Stromal cell of bone marrow (primary cell): ENCODE measurements at places on chromosomes 1 and 21.
A peak's percentile ranks its signal among the peaks of the same experiment; 100 is the strongest.

DNA sequence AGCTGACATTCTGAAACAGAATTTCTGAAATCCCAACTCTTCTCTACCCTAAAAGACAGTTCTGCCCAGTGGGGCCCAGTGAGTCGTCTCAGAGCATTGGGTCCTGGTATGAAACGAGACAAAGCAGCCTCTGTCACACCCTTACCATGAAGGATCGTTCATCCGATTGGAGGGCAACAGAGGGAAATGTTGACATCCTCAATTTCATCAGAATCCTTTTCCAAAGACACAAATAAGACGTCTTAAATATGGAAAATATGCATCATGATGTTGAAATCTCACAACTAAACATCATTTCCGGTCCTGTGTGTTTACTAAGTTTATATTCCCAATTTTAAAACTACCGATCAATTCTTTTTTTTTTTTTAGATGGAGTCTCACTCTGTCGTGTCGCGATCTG, 112.1 kb upstream of the SLC45A1 start:
- no peak for DNase-seq

DNA sequence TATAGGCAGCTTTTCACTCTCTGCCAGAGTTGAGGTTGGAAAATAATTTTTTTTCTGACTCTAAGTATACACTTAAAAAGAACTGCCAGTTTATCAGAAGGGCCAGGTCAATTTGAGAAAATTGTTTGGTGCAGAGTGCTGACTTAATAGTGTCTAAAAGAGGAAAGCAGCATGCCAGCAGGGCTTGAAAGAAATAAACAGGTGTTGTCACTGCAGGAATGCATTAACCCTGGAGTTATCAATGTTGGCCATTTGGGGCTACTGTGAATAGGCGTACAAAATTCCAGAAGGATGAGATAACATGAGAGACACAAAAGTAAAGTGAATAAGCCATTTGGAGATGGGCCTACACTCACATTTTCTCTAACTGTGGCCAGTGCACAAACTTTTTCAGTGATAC, 220.6 kb upstream of the PLD5 start:
- no peak for DNase-seq

DNA sequence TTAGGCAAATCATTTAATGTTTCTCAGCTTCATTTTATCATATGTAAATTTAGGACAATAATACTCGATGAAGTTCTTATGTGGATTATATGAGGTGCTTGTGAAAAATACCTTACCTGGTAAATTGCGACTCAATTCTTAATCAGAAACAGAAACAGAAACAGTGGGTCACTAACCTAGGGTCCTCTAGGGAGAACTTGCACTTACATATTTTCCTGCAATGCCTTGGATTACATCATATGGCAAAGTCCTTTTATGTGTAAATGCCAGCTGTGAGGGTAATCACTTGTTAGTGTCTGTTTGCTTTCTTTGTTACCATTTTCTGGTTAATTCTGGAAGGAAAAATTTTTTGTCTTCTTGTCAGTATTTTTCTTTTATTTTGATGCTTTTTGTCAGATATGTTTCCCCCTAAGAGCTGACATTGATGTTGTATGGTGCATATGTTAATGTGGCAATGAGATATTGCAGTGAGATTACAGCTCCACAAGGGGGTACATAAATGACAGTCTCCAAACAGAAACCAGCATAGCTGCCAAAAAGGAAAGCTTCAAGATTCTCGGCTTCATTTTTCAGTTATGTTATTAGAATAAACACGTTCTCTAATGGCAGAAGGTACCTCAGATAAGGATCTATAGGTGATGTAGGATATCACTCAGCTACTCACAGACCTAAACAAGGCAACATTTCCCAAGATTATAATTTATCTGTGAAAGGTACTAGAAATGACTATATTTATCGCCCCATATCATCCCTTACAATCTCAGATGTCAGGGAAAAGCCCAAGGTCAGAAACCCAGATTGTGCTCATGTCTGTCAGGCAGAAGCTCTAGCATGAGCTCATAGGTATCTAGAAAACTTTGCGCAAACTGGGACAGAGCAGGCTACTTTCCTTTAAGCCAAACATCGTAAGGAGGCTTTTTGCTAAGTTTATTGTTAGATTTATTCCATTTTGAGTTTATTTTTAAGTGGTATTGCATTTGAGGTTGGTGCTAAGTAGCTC, 119.9 kb downstream of the FASLG start:
- DNase-seq: no peak

DNA sequence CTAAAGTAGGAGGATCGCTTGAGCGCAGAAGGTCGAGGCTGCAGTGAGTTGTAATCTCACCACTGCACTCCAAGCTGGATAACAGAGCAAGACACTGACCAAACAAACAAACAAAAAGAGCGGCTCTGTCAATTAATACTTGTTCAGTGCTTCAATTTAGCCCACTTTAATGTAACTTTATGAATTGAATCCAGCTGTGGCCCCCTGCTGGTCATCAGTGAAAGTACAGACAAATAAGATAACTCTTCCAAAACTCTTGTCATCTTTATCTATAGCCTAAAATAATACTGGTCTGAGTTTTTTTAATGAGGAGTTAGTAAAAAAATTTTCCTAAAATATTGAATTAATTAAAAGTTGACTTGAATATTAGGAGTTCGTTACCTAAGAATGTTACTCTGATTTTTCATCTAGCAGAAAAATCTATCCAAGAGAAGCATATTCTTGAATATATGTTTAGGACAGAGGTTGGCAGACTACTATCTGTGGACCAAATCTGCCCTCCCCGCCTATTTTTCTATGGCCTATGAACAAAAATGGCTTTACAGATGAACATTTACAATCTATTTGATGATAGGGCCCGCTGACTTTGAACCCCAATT, 26.1 kb downstream of the ATP5PF start:
- DNase-seq: peak; percentile 21

- no peak for DNase-seq
Observed at GRCh38 chr1:179187043-179187442, 42.4 kb downstream of the ABL2 start.

- no peak for DNase-seq
Observed at GRCh38 chr1:164101802-164102201, 457.2 kb upstream of the PBX1 start.

GRCh38 chr1:246104927-246105326, 402.2 kb downstream of the SMYD3 start:
- DNase-seq: no peak

DNA sequence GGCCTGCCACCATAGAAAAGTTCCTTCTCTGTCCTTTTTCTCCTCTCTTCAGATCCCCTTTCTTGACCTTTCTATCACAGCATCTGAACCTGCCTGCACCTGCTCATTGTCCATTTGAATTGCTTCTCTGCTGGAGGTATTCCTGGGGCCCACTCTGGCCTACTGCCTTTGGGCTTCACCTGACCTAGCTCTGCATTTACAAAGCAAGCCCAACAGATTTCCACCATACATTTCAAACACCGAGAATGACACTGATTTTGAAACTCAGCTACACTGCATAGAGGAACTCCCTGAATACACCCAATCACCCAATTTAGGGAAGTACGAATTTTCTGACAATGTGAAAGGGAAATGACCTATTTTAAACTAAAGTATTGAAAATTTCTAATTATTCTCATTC, 284.5 kb upstream of the USP25 start:
- no peak for DNase-seq

DNA sequence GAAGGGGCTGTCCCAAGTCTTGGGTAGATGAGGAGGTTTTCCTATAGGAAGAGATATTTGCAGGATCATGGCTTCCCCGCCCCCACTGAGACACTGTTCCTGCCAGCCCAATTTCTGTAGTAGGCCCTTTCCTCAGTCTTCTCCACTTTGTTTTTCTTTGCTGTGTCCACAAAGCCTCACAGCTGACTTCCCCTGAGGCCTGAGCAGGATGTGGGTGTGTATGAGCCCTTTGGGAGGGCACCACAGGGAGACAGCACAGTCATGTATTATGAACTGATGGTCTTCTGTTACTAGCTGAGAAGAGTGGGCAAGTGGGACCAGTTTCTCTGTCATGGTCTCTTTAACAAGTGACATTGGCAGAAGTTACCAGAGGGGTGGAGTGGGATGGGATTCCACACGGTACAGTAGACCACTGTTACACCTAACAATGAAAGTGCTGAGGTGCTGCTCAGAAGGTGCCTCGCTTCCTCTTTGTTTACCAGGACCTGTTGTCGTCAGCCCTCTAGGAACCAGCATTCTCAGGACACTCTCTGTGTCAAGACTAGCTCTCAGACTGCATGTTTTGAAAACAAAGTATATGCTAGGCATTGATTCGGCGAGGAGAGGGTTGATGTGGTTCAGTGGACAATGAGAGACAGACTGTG, 253.8 kb upstream of the HOOK1 start:
- no peak for DNase-seq

GRCh38 chr21:25234857-25235801, 372.2 kb downstream of the MRPL39 start:
- no peak for DNase-seq
